Iris pigment epithelial cell (primary cell): ENCODE measurements at places on chromosomes 11 and 22.

- peak; percentile 12 for DNase-seq
Observed at GRCh38 chr22:20866736-20867135, 7.9 kb downstream of the SNAP29 start.

GRCh38 chr11:62150887-62151736 lies 27.3 kb downstream of the INCENP start:
- no peak for DNase-seq

- no peak for DNase-seq
Observed at GRCh38 chr11:102292933-102293332, 24.4 kb upstream of the BIRC3 start.

DNA sequence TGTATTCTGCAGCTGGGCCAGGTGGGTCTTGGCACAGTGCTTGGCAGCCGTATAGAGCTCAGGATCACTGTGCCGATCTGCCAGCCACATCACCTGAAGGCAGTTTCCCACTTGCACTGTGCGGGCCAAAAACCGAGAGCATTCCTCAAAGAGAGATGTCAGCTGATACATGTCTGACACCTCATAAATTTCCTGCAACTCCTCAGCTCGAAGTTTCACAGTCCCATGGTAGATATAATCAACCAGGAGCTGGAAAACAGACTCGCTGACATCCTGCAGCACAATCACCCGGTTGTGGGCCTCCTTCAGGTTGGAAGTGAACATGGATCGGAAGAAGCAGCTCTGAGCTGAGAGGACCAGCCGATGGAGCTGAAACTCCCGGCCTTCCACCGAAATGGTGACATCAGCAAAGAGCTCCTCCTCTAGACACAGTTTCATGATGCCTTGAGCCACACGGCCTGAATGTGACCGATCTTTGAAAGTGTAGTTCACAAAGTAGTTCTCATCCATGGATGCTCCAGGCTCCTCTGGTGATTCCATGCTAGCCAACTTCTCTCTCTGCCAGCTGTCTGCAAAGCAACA lies 1.2 kb downstream of the KBTBD4 start:
- no peak for DNase-seq

DNA sequence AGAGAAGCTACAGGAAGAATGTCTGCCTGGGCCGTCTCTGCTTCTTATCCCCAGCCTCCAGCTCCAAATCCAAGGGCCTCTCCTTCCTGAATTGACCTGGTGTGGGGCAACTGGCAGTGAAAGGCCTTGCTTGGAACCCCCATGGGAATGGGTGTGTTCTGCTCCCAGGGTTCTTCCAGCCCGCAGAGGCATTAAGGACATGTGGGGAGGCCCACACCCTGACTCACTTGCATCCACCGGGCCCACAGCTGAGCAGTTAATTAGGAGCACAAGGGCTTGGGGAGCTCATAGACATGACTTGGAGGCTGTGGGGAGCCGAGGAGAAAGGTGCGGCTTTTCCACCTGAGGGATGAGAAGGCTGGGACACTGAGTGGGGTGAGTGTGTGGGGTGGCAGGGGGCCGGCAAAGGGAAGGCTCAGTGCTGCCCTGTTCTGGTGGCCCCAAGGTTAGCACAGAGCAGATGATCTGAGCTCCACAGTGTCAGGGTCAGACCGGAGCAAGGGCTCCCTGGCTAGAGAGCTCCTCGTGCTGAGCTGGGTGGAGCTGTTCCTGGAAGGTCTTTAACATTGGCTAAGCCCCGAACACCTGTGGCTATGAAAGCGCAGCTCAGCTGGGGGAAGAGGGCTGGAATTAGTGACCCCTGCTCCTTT lies 64.5 kb upstream of the NECTIN1 start:
- peak; percentile 10 for DNase-seq

GRCh38 chr11:48007677-48008076 lies 27.3 kb downstream of the PTPRJ start:
- peak; percentile 44 for DNase-seq

GRCh38 chr11:60957188-60957587 lies 5.2 kb upstream of the SLC15A3 start:
- peak; percentile 63 for DNase-seq

DNA sequence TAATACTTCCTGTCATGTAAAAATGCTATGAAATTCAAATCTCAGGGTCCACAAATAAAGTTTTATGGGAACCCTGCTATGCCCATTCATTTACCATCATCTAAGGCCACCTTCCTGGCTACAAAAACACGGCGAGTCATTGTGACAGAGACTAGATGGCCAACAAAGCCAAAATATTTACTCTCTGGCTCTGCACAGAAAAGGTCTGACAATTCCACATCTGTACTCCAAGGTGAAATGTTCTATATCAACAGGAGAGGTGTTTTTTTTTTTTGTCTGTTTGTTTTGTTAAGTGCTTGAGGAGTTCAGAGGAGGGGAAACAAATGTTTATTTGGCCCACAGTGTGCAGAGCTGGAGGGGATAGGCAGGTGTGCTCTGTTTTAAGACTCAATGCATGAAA lies 18.6 kb upstream of the TMA7B start:
- DNase-seq = no peak

DNA sequence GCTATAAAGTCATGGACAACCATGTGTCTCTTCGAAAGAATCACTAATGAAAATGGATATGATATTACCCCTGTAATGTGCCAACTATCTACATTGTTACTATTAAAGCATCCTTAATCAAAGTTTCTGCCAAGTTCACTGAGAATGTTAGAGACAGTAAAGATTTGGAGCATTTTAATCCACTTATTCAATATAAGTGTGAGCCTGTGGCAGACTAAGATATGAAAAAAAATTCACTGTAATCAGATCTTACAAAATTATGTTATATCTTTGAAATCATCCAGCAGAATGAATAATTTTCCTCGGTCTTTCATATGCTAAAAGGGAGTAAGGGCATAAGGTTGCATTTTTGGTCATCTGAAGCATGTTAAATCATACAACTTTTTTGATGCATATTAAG lies 49.9 kb downstream of the MAML2 start:
- DNase-seq = no peak

- no peak for DNase-seq
Observed at GRCh38 chr11:133974836-133975487, 18.2 kb upstream of the IGSF9B start.

GRCh38 chr11:20887137-20887536 lies 217.8 kb downstream of the NELL1 start:
- no peak for DNase-seq

DNA sequence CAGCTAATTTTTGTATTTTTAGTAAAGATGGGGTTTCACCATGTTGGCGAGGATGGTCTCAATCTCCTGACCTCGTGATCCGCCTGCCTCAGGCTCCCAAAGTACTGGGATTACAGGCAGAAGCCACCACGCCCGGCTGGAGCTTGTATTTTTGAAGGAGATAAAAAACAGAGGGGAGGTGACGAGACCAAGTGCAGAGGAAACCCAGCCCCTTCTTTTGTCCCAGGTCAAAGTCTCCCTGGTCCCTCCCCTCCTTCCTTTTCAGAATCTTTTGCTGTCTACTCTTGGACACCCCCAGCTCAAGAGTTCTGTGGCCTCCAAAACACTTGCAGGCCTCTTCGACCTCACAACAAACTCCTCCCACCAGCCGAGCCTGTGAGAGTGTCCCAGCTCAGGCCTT lies 12.2 kb upstream of the TMEM184B start:
- no peak for DNase-seq

DNA sequence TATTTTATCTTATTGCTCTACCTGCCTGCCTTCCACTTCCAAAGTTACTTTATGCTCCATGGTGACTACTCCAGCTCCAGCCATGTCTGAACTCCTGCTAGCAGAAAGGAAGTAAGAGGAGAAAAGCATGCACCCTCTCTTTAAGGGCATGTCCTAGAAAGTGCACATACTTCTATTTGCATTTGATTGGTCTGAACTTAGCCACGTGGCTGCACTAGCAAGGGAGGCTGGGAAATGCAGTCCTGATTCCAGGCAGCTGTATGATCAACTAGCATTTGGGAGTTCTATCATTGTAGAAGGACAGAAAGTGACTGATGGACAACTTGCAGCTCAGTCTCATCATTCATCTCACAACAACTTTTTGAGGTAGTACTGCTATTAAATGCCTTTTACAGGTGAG lies 515.7 kb downstream of the BUD13 start:
- DNase-seq = no peak

GRCh38 chr22:20319041-20319744 lies 667 bp downstream of the DGCR6L start:
- peak; percentile 21 for DNase-seq
